ENCODE measurements at places on chromosomes 3 and 15. TPM values are rescaled to one million over a fixed set of nuclear protein-coding genes. Genes with fewer than 3 reads are reported as not detected.

Gene RYR3
- 1.4 TPM for total RNA-seq

GRCh38 chr3:65483480-65483879 is 555.2 kb downstream of the MAGI1 start:
- peak overlapping the region; percentile 29 for H3K4me3 ChIP-seq
- DNase-seq: peak; percentile 25
- H3K36me3 ChIP-seq: no peaks in the 10 kb centered on the region
- peaks cover 83% of the 10 kb centered on the region for H3K4me1 ChIP-seq

DNA sequence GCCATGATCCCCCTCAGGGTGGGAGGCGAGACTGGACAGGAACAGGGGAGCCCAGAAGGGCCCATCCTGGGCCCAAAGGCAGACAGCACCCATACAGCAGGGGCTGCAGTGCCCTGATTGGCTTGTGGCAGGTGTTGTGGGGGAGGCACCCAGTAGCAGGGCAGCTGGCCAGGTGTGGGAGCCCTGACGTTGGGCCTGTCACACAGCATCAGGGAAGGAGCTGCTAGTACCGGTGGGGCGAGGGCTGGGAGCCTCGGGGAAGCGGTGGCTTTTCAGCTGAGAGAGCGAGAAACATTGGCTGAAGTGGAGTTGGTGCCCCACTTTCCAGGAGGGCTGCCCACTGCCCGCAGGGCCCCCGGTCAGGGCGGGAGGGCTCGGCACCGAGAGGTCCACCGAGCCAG is 19.7 kb upstream of the CYP11A1 start:
- no peak overlapping the region for H3K4me3 ChIP-seq
- DNase-seq: no peak
- H3K36me3 ChIP-seq: no peaks in the 10 kb centered on the region
- no peaks in the 10 kb centered on the region for H3K27me3 ChIP-seq

- peaks cover 14% of the 10 kb centered on the region for H3K36me3 ChIP-seq
- H3K27ac ChIP-seq: no peak overlapping the region
- H3K4me1 ChIP-seq: no peaks in the 10 kb centered on the region
- H3K4me3 ChIP-seq: no peak overlapping the region
Observed at GRCh38 chr15:100254285-100254684, 87.5 kb downstream of the ADAMTS17 start.

- no peak overlapping the region for H3K27ac ChIP-seq
- H3K4me3 ChIP-seq: no peak overlapping the region
- H3K27me3 ChIP-seq: no peaks in the 10 kb centered on the region
- H3K36me3 ChIP-seq: no peaks in the 10 kb centered on the region
- H3K4me1 ChIP-seq: peaks cover 24% of the 10 kb centered on the region
Observed at GRCh38 chr3:16912400-16913263, 27.9 kb downstream of the PLCL2 start.

GRCh38 chr3:108959017-108959416 is 5.3 kb upstream of the GUCA1C start:
- no peak for DNase-seq
- H3K4me1 ChIP-seq: peaks cover 9% of the 10 kb centered on the region
- no peak overlapping the region for H3K27ac ChIP-seq
- no peaks in the 10 kb centered on the region for H3K36me3 ChIP-seq
- H3K27me3 ChIP-seq: no peaks in the 10 kb centered on the region

GRCh38 chr3:169771497-169772304 is 1.5 kb upstream of the MYNN start:
- DNase-seq: peak; percentile 53
- peaks cover 15% of the 10 kb centered on the region for H3K36me3 ChIP-seq
- peak overlapping the region; percentile 100 for H3K27ac ChIP-seq
- no peaks in the 10 kb centered on the region for H3K27me3 ChIP-seq
- H3K4me3 ChIP-seq: peak overlapping the region; percentile 98
